Panc1 (cell line): ENCODE measurements at places on chromosomes 4 and X. TPM values are rescaled to one million over a fixed set of nuclear protein-coding genes. Genes with fewer than 3 reads are reported as not detected.

F8 gene
- total RNA-seq: 12.4 TPM

ASB11 gene
- not detected for total RNA-seq

LONRF3 gene
- 13.1 TPM for total RNA-seq

CT83 gene
- total RNA-seq: not detected

KLHL13 gene
- 0.82 TPM for total RNA-seq

LNX1 gene
- 0.18 TPM for total RNA-seq

VSIG4 gene
- 0.10 TPM for total RNA-seq

SUPT20HL2 gene
- not detected for total RNA-seq
